ENCODE measurements at places on chromosomes 2 and 18.

DNA sequence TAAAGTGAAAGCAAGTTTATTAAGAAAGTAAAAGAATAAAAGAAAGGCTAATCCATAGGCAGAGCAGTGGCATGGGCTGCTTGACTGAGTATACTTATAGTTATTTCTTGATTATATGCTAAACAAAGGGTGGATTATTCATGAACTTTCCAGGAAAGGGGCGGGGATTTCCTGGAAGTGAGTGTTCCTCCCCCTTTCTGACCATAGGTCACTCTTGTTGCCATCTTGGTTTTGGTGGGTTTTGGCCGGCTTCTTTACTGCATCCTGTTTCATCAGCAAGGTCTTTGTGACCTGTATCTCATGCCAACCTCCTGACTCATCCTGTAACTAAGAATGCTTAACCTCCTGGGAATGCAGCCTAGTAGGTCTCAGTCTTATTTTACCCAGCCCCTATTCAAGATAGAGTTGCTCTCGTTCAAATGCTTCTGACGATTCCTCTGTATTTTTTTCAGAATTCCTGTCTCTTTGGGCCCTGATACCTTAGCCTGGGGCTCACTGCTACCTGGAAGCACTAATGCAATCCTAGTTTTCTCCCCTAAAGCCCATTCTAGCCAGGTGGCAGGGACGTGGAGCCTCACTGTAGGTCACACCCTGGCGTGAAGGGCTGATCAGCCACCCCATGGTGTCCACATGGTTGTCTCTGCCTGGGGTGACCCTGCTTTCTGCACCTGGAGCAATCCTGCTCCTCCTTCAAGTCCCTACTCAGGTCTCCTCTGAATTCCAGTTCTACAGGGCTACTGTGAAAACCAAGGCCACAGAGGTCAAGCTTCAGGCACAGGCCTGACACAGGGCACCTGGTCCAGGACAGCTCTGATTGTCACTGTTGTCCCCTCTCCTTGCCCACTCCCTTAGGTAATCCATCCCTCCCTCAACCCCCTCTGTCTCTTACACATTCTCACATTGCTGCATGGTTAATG is 6.0 kb upstream of the SLC35F6 start:
- peak; percentile 10 for DNase-seq

DNA sequence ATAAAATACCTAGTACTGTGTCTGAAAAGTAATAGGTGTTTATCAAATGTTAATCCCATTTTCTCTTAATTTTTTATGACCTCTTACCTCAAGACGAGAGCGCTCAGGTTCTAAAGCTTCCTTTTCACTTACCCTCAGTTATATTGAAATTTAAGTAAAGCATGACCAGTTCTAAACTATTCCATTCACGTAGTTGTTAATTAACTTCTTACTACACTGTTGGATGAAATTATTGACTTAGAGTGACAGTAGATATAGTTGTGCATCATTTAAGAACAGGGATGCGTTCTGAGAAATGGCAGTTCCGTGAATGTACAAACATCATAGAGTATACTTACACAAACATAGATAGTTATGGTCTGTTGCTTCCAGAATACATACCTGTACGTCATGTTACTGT is 20.1 kb upstream of the HTR2B start:
- DNase-seq: no peak

- DNase-seq: no peak
These were observed 94.0 kb downstream of the MCFD2 start for GRCh38 chr2:46821600-46821999.

DNA sequence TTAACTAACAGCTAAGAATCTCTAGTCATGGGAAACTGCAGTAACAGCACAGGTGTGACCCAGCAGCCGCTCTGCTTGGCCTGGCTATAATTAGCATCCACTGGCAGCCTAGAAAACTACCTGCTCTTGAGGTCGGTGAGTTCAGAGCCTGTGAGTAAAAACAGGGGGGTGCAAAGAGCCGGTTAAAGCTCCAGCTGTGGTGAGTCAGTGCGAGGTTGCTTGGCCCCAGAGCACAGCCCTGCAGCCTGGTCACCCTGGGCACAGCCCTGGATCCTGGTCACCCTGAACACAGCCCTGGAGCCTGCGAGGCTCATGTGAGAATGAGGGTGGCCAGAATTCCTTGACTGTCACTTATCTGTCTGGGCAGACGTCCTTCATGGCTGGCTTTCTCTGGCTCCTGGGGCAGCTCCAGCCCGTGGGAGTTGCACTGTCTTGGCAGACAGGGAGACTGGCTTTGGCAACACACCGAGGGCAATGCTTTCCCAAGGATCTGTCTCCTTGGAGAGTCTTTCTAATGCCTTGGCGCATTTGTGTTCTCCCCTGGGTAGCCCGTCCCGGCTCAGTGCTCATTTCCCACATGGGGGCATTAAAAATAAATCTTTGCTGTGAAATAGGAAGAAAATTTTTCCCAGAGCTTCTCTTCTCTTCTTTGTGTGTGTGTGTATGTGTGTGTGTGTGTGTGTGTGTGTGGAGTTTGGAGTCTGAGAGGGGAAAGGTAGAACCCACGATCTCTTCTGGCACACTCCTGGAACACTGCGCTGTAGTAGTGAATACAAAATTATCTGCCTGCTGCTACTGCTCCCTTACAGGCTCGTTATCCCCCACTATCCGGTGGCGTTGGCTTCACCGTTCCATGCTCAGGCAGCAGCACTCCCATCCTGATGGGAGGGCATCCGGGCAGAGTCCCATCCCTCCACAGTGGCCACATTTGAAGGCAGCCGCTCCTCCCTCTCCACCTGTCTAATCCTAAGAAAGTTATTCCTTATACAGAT is 250.2 kb upstream of the MEX3C start:
- DNase-seq: no peak

GRCh38 chr2:178044836-178045235 is 27.7 kb downstream of the PDE11A start:
- no peak for DNase-seq

- DNase-seq: no peak
These were observed 163.3 kb downstream of the LRRC30 start for GRCh38 chr18:7394050-7394659.

DNA sequence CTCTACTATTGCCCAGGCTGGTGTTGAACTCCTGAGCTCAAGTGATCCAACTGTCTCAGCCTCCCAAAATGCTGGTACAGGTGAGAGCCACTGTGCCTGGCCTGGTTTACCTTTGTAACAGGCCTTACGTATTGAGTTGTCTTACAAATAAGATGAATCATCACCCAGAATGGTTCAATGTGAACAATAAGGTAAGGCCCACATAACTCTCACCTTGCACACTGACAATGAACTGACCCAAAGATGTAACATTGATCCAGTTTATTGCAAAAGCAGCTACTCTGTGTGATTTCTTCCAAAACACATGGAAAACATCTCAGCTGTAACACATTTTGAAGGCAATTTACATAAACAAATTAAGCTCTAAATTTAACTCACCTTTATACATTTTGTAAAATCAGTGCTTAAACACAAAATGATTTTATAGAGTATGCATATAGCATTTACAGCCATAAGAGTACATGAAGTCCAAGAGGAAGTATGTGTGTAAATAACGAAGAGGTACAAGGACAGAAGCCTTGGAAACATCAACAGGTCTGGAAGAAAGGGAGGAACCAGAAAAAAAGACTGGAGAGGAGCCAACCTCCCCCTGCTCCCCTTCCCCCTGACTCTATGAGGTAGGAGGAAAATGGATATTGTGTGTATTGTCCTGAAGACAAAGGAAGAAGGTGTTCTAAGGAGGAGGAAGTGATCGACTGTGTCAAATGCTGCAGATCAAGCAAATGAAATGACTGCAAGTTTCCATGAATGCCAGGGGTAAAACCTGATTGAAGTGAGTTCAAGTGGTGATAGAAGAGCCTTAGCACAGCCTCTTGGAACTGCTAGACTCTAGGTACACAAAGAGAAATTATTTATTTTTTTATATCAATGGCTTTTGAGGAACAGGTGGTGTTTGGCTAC is 5.6 kb upstream of the WDFY1 start:
- no peak for DNase-seq

DNA sequence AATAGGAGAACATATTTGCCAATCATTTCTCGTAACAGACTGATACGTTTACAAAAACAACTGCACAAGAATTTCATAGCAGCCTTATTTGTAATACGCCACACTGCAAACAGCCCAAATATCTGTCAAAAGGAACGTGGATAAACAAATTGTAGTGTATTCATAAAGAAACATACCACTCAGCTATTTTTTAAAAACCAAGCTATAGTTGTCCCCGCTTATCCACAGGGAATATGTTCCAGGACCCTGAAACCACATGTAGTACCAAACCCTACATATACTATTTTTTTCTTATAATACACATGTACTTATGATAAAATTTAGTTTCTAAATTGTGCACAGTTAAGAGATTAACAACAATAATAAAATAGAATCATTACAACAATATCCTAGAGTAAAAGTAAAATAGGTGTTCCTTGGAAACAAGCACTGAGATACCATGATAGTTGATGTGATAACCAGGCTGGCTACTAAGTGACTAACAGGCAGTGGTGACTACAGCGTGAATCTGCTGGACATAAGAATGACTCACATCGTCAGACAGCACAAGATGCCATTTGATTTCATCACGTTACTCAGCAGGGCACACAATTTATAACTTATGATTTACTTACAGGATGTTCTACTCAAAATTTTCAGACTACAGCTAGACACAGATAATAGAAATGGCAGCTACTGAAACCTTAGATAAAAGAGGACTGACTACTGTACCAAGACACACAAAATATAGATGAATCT is 367.4 kb downstream of the NCKAP5 start:
- DNase-seq: no peak

DNA sequence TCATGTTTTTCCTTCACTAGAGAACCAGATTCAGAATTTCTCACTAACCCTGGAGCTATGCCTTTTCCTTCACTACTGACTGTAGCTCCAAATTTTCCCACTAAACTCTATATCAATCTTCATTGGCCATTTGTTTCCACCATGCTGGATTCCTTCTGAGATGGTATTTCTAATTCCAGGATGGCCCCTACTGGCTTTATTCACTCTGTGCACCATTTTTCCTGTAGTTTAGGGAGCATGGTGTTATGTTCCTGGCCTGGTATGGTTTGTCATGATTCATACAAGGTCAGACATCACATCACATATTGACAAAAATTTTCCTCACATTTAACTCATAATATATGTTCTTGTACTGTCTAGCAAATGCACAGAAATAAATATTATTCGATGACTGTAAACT is 229.2 kb upstream of the TFPI start:
- DNase-seq: no peak

DNA sequence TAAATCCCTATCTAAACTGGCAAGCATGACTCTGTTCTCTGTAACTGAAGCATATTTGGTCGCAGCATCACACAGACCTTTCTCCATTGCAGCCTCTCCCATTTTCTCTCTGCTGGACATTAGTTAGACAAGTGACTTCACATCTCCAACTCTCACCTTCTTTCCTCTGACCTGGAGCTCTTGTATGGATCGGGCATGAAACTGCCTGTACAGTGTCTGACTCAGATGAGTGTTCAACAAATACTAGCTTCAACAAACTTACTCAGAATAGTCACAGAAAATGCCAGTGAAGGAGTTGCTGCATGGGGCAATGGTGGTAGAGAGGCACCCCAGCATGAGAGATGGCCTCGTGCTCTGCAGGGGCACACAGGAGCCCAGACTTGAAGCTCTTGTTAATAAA is 104.7 kb upstream of the COPS8 start:
- no peak for DNase-seq

- no peak for DNase-seq
These were observed 58.7 kb downstream of the CD226 start for GRCh38 chr18:69889009-69889408.

GRCh38 chr2:36553683-36554082 is 44.3 kb downstream of the FEZ2 start:
- DNase-seq: no peak

GRCh38 chr2:104871972-104872865 is 18.3 kb downstream of the POU3F3 start:
- no peak for DNase-seq

DNA sequence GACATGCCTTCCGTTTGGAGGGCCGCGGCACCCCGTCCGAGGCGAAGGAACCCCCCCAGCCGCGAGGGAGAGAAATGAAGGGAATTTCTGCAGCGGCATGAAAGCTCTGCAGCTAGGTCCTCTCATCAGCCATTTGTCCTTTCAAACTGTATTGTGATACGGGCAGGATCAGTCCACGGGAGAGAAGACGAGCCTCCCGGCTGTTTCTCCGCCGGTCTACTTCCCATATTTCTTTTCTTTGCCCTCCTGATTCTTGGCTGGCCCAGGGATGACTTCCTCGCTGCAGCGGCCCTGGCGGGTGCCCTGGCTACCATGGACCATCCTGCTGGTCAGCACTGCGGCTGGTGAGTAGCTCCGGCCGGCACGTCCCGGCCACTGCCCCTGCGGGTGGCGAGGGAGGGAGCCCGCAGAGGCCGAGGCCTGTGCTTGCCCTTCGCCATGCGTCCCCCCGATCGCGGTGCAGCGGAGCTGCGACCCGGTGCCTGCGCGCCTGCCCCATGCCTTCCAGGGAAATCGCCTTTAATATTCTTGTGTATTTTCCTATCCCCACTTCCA is 1.2 kb downstream of the BMPR2 start:
- no peak for DNase-seq

DNA sequence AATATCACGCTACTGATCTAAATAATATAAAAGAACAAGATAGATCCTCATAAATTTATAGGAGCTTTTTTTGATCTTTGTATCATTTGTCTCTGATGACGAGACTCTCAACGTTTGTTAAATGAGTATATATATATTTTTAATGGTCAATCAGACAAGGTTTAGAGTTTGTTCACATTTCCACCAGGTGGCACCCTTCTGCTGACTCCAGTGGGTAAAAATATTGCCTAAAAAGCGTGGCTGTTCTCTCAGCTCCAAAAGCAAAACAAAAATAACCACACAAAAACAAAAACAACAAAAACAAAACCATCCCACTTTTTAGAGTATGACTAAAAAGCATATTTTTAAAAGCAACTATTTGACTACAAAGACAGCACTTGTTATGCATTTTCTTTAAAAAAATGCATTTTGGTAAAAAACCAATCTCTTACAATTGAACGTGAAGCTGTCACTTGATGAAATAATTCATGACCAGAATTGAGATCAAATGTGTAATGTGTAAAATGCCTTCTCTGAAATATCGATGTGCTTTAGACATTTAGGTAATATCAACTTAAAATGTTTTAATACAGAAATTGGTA is 723.2 kb downstream of the DPP10 start:
- DNase-seq: no peak

DNA sequence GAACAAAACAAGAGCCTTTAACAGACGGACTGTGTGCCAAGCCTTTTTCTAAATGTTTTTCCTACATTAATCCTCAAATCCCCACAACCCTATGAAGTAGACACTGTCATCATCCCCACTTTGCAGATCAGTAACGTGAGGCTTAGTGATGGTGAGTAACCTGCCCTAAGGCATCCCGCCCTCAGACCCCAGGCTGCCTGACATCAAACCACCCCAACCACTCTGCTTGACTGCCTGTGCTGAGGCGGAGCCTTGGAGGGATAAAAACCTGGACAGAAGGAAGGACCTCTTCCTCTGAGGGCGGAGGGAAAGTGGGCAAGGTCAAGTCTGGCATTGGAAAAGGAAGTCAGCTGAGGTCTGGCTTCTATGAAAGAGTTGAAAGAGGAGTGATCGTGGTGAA is 104.6 kb downstream of the SP3 start:
- no peak for DNase-seq
